ENCODE measurements at places on chromosomes 7 and 10.
A peak's percentile ranks its signal among the peaks of the same experiment; 100 is the strongest.

DNA sequence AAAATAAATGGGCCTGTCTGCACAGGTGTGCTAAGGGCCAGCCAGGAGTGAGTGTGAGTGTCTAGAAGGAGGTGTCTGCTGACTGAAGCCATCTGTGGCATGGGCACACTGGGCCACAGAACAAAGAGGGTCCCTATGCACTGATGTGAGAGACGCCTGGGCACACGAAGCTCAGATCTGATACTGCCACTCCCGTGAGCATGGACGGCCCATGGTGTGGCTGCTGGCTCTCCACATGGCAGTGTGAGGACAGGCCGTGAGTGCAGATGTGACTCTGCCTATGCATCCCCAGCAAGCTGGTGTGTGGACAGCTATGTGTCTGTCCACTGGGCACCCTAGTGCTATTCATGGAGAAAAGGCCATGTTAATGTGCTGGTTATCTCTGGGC, 12.8 kb upstream of the MYL7 start:
- no peak for DNase-seq

- DNase-seq, result no peak
Observed at GRCh38 chr10:68172324-68172723, 59.6 kb downstream of the ATOH7 start.

- DNase-seq, result no peak
Observed at GRCh38 chr7:49669285-49669684, 104.2 kb upstream of the VWC2 start.

- no peak for DNase-seq
Observed at GRCh38 chr7:44323381-44324203, 1.8 kb downstream of the CAMK2B start.

- DNase-seq, result no peak
Observed at GRCh38 chr10:96664563-96664962, 55.8 kb downstream of the PIK3AP1 start.

DNA sequence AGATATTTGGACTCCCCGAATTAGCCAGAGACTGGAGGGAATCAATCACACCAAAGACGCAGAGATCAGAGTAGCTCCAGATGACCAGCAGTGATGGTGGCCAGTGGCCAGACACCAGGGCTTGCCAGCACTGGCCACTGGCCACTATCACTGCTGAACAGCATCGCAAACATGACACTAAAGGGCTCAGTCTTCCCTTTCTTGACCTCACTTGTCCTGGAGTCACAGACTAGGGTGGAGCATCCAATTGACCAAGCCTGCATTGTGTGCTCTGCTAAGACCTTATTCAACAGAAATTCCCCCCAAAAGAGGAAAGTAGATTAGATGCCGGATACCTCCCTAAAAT, 234.7 kb downstream of the CREB5 start:
- DNase-seq, result no peak

DNA sequence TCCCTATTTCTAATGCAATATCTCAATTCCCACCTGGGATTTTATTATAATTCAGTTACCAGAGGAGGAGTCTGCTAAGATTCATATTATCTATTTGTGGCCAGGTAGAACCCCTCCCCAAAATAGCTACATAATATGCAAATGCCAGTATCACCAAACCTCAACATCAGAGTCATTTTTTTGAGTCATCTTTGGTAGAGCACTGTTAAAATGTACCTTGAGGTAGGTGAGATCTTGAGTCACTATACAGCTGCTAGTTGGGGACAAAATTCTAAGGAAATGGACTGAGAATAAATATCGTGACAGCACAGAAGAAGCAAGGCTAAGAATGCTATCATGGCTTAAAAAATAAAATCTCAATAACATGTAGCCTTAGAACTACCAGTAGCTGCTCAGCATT, 4.7 kb upstream of the CRYGN start:
- no peak for DNase-seq

GRCh38 chr7:108181073-108181985, 51.2 kb upstream of the LAMB4 start:
- peak; percentile 3 for DNase-seq

DNA sequence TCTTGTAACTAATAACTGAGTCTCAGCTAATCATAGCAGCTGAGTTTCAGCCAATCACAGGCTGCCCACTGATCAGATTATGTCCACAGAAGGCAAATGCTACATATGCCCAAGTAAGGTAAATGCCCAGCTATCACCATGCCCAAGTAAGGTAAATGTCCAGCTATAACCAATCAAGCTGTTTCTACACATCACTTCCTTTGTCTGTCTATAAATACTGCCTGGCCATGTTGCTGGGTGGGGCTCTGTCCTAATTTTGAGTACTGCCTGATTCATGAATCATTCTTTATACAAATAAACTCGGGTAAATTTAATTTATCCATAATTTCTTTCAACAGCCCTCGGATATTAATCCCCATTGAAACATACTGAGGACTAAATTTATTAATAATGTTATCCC, 312.4 kb downstream of the CACNA2D1 start:
- no peak for DNase-seq

- DNase-seq, result no peak
Observed at GRCh38 chr7:54339073-54339472, 203.1 kb upstream of the VSTM2A start.

DNA sequence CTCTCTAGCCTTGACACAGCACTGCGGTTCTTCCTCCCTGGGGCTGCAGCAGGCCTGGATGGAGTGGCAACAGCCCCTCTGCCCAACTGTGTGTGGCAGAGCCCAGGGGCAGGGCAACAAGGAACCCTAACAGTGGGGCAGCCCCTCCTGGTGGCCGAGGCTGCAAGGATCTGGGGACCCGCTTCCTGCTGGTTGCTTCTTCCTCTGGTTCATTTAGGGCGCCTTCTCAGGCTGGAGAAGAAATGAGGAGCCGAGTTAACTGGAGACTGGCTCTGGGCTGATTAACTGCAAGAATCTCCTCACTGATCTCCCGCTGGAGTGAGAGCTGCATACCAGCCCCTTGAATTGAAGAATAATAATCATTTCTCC, 80.1 kb upstream of the EMX2 start:
- DNase-seq, result no peak

DNA sequence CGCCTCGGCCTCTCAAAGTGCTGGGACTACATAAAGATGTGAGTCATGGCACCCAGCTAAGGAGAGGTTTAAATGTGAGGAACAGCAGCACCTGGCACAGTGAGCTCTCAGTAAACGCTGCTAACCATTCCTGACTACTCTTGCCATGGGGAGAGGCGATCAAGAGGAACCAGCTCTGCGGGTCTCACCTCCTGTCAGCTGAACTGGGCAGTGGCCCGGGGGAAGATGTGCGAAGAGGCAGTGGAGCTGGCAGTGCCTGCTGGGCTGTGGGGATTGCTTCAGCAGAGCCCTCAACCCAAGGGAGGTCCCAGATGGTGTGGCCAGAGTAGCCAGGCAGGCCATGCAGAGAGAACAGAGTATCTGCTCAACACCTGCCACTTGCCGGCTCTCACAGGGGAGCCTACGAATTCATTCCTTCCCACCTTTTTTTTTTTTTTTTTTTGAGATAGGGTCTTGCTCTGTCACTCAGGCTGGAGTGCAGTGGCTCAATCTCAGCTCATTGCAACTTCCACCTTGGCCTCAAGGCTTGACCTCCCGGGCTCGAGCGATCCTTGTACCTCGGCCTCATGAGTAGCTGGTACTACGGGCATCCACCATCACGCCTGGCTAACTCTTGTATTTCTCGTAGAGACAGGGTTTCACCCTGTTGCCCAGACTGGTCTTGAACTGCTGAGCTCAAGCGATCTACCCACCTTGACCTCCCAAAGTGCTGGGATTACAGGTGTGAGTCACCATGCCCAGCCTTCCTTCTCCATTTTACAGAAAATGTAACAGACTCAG, 6.8 kb downstream of the POLM start:
- DNase-seq, result no peak

DNA sequence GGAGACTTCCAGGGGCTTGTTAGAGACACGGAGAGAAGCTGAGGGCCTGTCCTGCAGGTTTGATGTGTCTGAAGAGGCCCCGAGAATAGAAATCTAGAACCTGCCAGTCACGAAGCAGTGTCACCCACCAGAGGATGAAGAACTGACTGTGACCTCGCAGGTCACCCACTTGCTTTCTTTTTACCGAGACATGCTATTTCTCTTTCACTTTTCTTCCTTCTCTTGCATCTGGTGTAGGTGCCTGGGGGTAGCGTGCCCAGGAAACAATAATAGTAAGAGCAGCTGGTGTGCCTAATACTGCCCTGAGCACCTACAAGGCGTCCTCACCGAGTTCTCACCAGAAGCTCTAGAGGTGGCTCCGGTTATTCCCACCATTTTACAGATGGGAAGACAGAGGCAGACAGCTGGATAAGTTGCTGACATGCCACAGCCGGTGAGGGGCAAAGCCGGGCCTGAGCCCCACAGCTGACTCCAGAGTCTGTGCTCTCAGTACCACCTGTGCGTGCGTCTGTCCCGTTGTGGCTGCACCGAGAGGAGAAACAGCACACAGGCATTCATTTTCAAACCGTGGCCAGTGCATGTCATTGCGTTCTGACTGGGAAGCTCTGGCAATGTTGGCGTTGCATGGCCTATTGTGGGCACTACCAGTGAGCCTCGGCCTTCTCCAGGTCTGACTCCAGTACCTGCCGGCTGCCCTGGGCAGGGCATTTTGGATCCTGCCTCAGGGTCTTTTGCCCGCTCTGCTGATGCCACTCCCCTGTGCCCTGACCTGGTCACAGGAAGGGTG, 7.8 kb downstream of the CHST3 start:
- no peak for DNase-seq

GRCh38 chr10:478471-479245, 210.8 kb downstream of the DIP2C start:
- DNase-seq, result no peak

- no peak for DNase-seq
Observed at GRCh38 chr7:157853789-157854065, 516.9 kb downstream of the DNAJB6 start.

DNA sequence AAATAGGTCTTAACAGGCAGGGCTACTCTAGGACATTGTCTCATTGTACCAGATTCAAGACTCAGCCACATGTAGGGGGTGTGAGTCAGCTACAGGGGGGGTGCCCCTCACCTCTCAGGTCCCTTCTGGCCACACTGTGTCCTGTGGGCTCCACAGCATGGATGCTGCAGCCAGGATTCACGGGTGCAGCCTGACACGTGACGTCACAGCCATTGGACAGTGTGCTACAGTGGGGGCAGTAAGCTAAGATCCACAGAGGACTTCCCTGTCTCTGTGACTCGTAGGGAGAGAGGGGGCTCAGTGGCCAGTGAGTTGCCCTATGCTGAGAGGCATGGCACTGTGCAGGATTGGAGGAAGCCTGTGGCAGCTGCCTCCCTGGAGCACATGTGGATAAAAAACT, 77.9 kb downstream of the TMEM178B start:
- DNase-seq, result no peak

- no peak for DNase-seq
Observed at GRCh38 chr7:404812-405488, 114.7 kb downstream of the PDGFA start.

- DNase-seq, result no peak
Observed at GRCh38 chr7:83821866-83822265, 172.9 kb upstream of the SEMA3E start.

DNA sequence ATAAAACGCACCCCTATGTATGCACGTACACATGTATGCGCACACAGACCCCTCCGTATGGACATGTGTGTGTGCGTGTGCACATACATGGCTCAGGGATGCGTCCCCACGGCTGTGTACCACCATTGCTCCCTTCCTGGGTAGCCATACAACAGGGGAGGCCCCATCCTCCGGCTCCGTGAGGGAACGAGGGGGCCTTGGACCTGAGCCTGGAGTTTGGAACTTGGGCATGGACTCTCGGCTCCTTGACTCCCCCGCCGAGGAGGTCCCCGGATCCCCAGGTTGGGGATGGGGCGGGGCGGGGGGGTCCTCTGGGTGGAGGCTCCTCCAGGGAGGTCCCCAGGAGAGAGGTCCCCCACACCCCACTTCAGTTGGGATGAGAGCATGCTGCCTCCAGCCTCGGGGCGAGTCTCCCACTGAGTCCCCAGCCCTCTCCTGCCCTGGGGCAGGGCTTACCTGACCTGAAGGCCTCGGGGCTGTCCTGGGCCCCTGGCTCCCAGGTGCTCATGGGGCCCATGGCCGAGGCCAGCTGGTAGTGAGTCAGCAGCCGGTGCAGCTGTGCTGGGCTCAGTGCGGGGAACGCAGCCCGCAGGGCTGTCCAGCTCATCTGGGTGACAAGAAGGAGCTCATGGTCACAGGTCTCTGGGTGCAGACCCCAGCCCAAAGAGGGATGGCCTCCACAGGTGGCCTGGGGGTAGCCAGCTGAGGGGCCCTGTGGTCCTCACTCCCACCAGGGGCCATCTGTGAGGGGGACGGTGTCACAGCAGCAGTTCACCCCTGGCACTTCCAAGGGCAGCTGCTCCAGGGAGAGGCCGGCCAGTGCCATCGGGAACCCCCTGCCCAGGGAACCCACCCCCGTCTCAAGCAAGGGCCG, 29.9 kb downstream of the AP5Z1 start:
- DNase-seq, result no peak

GRCh38 chr10:72690071-72690755, 1.7 kb upstream of the MCU start:
- no peak for DNase-seq

- no peak for DNase-seq
Observed at GRCh38 chr7:117375380-117375779, 51.9 kb downstream of the ASZ1 start.

DNA sequence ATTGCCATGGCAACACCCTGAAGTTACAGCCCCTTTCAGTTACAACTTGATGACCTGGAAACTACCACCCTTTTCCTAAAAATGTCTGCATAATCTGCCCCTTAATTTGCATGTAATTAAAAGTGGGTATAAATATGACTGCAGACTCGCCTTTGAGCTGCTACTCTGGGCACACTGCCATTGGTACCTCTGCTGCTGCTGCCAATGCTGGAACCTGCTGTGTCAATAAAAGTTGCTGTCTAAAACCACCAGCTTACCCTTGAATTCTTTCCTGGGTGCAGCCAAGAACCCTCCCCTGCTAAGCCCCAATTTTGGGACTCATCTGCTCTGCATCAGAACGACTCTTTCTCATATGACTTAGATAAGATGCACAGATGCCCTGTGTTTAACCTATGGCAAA, 10.2 kb upstream of the FRA10AC1 start:
- no peak for DNase-seq

GRCh38 chr10:26499426-26499825, 61.3 kb downstream of the APBB1IP start:
- DNase-seq, result no peak

DNA sequence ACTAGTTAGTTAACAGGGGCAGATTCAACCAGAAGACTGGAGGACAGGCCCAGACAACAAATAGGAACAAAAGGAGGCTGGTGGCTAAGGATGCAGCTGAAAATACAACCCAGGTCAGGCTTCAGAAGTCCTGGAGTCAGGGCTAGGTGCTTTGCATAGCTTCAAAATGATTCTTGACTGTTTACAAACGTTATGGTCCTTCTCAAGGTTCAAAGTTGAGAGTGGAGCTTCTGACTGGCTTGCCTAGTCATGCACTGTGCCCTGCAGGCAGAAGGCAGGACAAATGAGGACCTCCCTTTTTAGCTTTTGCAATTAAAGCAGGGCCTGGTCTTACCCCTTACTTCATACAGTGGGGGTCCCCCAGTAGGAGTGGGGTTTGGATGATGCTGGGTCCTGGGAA, 4.4 kb upstream of the CDH23 start:
- DNase-seq, result no peak

GRCh38 chr7:80950550-80950967, 31.7 kb upstream of the SEMA3C start:
- no peak for DNase-seq

GRCh38 chr10:121165276-121165675, 314.1 kb downstream of the WDR11 start:
- no peak for DNase-seq

GRCh38 chr7:154864523-154864891, 138.4 kb downstream of the PAXIP1 start:
- DNase-seq, result no peak

All from NCI-H2029 (cell line).